ENCODE measurements at places on chromosomes 4 and X.

- no peak for DNase-seq
Observed at GRCh38 chrX:130176354-130176776, 4.6 kb downstream of the RAB33A start.

GRCh38 chrX:11189097-11189496 is 78.0 kb downstream of the HCCS start:
- no peak for DNase-seq

DNA sequence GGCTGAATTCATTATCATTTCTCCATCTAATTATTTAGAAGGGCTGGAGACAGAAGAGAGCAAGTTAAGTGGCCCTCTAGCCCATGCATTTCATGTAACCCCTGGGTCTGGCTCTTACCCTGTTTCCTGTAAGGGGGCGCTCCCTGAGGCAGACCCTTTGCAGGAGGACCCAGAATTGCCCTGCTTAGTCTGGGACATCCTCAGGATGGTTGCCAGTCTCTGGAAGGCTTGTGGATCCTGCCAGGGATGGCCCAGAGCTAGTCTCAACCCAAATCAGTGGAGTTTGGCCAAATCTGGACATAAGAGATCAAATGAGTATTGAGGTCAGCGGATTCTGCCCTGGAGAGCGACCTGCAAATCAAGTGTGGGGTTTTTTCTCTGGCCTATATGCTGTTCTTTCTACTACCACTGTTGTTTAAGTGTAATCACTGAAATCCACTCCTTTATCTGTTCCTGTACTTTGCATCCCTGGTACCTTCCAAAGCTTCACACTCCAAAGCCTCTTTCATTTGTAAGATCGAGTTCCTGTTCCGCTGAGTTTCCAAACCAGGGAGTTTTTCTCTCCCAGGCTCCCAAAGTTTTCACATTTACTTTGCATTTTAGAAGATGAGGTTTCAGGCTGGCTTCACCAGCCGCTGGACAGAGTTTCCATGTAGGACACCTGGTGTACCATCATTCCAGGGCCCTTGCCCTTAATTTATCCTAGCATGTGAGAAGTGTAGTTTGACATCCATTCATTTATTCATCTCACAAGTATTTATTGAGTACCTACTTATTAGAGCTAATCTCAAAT is 6.3 kb downstream of the KLF3 start:
- DNase-seq: no peak

DNA sequence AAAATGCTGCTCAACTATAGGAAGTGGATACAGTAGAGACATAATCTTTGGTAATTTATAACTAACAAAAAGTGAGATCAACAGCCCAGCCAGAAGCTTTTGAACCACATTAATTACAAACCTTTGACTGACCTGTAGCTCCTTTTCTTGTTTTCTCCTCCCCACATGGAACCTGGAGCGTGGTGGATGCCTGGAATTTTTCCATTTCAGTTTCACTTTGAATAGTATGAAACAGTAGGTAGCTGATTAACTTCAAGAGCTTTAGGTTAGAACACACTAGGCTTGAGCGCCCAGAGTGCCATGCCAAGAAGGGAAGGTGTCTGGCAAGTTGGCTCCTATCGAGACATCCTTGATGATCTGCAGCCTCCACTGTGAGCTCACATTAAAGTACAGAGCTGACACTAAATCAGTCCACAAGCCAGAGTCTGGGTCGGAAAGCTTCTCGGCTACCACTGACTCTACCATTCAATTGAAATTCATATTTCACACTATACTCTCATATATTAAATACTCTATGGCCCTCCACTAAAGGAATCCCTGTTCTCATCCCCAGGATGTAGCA is 143.4 kb downstream of the GLRA2 start:
- no peak for DNase-seq

GRCh38 chr4:113682730-113683537 is 78.6 kb downstream of the CAMK2D start:
- peak; percentile 87 for DNase-seq

GRCh38 chr4:3306450-3306849 is 13.6 kb downstream of the RGS12 start:
- DNase-seq: no peak
